ENCODE measurements at places on chromosomes 16 and 17. TPM values are rescaled to one million over a fixed set of nuclear protein-coding genes. Genes with fewer than 3 reads are reported as not detected.

Gene KCNH4
- 0.05 TPM for polyA plus RNA-seq

Gene MSLN
- polyA plus RNA-seq = 4.0 TPM

Gene MMP28
- polyA plus RNA-seq = 5.2 TPM

Gene KRT26
- polyA plus RNA-seq = not detected

Gene CYB561
- polyA plus RNA-seq = 13.6 TPM

Gene NEUROD2
- polyA plus RNA-seq = not detected

- DNase-seq = no peak
These were observed 352.2 kb upstream of the TNRC6C start for GRCh38 chr17:77606146-77606864.

DNA sequence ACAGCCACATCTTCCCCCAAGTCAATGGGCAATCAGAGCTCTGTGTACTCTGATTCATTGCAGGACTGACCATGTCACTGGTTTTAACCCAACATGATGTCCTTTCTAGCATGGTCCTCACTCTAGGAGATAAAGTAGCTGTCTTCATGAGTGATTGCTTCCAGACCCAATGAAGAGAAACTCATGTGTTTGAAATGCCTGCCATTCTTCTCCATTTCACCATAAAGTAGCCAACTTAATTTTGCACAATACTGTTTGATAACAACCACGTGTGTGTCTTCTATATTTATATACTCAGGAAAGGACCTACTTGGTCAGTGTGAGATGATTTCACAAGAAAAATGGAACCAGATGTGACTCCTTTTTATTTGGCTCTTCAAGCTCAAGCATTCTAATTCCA, 172.5 kb downstream of the AXIN2 start:
- DNase-seq = no peak

DNA sequence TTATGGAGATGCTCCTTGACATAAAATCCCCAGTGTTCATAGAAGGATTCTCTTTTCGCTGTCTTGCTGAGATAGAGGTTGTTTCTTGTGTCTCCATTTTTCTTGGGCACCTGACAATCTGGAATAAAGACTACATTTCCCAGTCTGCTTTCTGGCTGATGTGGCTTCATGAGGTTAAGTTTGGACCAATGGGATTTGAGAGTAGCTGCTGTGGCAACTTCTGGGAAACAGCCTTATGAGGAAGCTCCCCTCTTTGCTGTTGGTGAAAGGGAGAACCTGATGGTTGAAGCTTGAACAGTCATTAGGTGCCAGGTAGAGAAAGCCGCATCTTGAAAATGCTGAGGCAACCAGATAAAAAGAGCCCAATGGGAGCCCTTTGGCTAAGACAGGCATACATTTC, 24.4 kb downstream of the HS3ST4 start:
- DNase-seq = no peak

- DNase-seq = no peak
These were observed 39.2 kb downstream of the ZNF778 start for GRCh38 chr16:89256651-89257254.

- no peak for DNase-seq
These were observed 5.8 kb upstream of the MT4 start for GRCh38 chr16:56559109-56559508.

DNA sequence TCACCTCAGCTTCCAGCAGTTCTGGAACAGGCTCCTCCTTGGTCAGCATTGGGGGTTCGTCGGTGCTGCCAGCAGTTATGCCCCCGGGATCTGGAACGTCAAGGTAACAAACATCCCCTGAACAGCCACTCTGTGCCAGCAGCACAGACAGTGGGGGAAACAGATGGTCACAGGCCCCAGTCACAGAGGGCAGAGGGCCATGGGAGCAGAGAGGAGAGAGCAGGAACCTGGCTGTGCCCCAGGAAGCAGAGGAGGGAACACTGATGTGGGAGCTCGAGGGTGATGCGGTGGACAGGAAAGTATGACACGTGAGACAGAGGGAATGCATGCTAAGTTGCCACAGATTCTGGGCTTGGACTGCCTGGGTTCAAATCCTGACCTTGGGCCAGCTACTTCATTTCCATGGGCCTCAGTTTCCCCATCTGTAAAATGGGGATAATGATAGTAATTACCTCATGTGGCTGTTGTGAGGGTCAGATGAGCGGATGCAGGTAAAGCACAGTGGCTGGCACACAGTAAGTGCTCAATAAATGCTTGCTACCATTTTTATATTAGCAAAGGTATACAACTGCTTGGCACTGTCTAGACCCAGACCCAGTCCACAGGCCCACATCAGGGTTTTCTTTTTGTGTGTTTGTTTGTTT, 4.9 kb downstream of the BCL7C start:
- no peak for DNase-seq

DNA sequence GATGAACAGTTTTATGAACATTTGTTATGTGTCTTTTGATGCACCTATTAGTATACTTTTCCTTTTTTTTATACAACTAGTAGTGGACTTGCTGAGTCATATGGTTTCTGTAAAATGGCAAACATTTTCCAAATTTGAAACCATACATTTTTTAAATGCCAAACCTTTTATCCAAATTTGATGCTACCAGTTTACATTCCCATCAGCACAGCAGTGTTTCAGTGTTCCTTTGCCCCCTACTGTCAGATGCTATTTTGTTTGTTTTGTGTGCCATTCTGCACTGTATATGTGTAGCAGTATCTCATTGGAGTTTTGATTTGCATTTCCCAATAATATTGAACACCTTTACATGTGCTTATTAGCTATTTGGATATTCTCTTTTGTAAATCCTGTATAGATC, 219.4 kb downstream of the TANC2 start:
- DNase-seq = no peak

DNA sequence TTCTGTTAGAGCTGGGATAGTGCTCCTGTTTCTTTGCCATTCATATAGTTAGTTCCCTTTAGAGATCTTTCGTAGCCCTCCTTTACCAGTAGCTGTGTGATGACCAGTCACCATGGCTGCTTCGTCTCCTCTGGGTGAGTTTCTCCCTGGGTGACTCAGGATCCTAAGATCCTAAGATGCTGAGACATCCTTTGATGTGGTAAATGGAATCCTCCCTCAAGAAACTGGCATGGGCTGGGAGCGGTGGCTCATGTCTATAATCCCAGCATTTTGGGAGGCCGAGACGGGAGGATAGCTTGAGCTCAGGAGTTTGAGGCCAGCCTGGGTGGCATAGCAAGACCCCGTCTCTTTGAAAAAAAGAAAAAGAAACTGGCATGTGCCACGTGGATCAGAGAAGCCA, 5.9 kb downstream of the PHAF1 start:
- DNase-seq = no peak

DNA sequence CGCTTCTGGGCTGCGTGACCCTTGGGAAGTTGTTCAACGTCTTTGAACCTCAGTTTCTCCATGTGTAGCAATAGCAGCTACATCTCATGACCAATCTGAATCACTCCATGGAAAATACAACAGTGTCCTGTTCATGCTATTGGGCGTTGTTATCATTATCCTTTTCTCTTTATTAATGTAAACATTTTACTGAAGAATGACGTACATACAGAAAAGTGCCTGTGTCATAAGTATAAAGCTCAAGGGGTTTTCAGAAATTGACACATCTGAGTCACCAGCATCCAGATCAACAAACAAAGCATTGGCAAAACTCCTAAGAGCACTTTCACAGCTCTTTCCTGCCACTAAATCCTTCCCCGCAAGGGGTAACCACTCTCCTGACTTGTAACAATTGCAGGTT, 438.4 kb downstream of the XYLT1 start:
- no peak for DNase-seq

DNA sequence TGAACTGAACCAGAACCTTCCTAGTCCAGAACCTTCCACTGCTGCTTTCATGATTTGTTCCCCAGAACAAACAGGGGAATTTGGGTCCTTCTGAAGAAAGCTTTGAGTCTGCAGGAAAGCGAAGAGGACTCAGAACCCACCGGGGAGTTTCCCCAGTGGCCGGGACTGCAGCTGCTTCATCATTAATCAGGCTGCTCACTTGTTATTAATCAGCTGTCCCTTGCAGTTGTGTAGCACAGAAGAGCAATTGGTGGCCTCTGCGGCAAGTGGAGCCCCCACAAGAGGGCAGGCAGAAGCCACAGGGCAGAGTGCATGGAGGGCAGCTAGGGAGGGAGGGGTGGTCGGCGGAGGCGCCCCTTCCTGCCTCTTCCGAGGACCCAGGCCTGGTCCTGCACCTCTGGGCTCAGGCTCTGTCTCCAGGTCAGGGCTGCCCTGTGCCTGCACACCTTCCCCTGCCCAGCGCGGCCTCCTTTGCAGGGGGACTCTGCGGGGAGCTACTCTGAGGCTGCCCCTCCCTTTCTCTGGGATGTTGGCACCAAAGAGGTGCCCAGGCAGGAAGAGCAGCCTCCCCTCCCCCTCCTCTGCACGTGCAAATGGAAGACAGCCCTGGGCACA, 6.9 kb downstream of the CCL17 start:
- no peak for DNase-seq

- DNase-seq = no peak
These were observed 29.2 kb downstream of the AXIN2 start for GRCh38 chr17:65532101-65532890.

GRCh38 chr17:64357191-64357981, 33.3 kb downstream of the PECAM1 start:
- peak; percentile 63 for DNase-seq

GRCh38 chr16:4777339-4778049, 10.5 kb upstream of the ZNF500 start:
- no peak for DNase-seq

DNA sequence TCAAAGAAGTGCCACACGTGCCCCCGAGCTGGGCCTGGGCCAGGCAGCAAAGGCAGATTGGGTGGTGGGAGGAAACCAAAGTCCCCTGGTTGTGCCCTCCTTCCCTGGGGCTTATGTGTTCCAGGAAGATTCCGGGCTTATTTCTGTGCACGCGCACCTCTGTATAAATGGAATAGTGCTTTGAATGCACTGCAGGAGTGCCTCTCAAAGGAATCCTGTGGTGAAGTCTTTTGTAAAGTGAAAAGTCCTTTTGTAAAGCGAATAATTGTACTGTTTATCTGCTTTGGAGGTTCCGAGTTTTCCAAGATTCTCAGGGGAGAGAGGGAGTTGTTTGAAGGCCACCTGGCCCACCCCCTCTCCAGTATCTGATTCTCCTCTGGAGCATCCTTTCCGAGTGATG, 26.8 kb downstream of the C17orf75 start:
- no peak for DNase-seq

DNA sequence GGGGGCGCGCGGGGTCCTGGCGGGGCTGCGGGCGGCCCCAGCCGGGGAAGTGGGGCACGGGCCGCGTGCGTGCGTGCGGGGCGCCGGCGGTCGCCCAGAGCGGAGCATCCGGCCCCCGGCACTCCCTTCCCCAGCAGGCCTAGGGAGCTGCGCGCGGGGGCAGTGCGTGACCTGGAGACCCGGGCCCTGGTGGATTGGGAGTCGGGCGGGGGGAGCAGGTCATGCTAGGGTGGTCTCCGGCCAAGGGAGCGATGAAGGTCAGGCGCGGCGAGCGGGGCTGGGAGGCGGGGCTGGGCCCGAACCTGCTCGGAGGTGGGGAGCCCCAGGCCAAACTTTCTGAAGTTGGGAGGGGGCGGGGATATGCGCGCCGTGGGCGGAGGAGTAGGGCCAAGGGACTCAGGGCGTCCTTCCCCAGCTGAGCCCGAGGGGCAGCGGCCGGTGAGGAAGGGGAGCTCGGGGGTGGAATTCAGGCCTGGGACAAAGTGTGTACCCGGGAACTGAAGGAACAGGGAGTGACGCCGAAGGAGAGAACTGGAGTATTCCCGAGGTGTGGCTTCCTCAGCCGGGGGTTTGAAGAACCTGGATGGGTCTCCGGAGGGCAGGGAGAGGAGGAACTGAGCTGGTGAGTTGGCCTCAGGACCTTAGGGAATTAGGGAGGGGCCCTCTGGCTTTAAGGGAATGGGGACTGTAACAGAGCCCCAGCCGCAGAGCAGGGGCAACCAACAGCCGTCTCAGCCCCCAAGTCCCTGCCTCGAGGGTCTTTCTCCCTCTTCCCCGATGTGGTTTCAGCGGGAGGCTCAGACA, 589 bp downstream of the XYLT2 start:
- DNase-seq = peak; percentile 48

GRCh38 chr17:1980665-1981250, 44.4 kb downstream of the RTN4RL1 start:
- DNase-seq = no peak

DNA sequence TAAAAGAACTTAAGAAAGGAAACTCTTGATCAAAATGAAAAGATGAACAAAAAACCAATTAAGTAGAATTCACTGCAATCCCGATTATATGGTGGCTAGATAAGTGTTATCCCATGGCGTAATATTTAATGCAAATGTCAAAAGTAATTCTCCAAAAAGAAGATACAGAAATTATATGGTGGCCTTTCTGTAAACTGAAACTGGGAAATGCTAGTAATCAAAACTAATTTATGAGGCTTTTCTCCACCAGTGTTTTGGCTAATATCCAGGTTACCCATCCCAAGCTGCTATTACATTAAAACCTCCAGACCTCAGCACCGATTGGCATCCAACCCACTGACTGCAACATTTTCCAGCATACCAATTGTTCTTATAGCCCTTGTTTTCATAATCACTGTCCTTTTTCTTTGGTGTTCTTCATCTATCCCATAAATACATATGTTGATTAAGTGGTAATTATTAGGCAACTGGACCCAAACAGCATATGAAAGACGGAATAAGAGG, 77.2 kb upstream of the TNRC6A start:
- no peak for DNase-seq

GRCh38 chr17:6153375-6153774, 83.2 kb downstream of the WSCD1 start:
- DNase-seq = no peak

DNA sequence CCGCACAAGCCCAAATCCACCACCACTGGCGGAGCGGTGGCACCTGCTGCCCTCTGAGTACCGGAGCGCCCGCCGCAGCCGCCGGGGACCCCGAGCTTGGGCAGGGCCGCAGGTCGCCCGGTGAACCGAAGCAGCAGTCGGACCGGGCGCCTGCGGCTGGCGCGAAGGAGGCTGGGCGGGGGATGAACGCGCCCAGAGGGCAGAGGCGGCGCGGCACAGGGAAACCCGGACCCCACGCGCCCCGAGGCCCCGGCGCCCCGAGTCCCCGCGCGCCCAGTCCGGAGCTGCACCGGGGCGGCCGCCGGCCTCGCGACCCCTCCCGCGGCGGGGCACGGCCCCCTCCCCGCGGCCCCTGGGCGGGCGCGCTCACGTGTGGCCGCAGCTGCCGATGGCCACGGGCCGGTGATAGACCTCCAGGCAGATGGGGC, 393 bp downstream of the RNF166 start:
- no peak for DNase-seq

- DNase-seq = no peak
These were observed 2.6 kb downstream of the PRAC1 start for GRCh38 chr17:48719642-48720265.

GRCh38 chr16:3754081-3754703, 36.9 kb upstream of the TRAP1 start:
- DNase-seq = no peak

- DNase-seq = no peak
These were observed 21.0 kb downstream of the FBXO39 start for GRCh38 chr17:6796887-6797490.

- no peak for DNase-seq
These were observed 40.4 kb downstream of the SCNN1G start for GRCh38 chr16:23222929-23223328.

GRCh38 chr17:66964930-66965800, 658 bp downstream of the CACNG4 start:
- DNase-seq = peak; percentile 28

Measured in muscle of arm (tissue), 14 donors.